ENCODE measurements at places on chromosomes 3 and 15.

DNA sequence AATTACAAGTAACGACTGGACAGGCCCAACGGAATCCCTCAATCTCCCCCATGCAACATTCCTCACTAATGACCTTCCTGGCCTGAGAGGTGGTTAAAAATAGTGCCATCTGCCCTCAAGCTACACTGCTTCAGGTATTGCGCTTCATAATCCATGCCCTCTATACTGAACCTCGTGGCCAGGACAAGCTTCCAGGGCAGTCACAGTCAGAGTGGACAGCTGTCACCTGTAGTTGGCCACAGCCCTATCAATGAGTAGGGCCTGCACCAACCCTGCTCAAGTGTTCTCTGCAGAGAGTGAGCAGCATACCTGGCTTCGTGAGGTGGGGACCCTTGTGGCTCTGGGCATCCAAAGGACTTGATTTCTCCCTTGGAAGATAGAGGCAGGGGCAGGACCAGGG lies 46.9 kb upstream of the SEMA4B start:
- DNase-seq, result no peak

DNA sequence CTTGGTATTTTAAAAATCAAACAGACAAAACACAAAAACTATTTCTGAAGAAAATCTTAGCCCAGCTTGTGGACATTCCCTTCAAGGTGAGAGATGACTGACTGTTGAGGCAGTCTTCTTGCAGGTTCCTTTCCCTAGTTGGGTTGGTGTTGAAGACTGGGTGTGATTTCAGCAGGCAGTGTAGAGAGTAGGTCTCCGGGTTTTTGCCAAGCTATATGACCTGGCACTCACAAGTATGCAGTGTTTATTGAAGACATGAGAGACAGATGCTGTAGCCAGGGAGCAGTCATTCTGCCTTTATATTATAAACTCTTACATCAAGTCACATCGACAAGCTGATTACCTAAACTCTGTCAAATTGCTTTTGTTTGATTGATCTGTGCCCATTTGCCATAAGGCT lies 17.5 kb downstream of the SENP8 start:
- DNase-seq, result no peak

DNA sequence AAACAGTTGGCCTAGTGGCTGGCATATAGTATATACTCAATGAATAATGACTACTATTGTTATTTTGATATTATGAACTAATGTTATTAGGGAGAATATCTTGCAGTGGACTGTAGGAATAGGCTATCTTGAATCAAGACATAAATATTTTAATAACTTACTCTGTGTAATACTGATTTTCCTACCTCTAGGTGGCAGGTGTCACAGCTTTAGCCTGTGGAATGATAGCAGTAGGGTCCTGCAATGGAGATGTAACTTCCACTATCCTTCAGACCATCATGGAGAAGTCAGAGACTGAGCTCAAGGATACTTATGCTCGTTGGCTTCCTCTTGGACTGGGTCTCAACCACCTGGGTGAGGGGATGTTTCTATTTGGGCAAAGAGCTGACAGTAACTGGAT lies 6.5 kb downstream of the PSMD2 start:
- DNase-seq, result no peak

- DNase-seq, result no peak
Observed at GRCh38 chr3:68441054-68441453, 491.3 kb downstream of the TAFA4 start.

GRCh38 chr3:29933802-29934490 lies 653.1 kb downstream of the RBMS3 start:
- no peak for DNase-seq

DNA sequence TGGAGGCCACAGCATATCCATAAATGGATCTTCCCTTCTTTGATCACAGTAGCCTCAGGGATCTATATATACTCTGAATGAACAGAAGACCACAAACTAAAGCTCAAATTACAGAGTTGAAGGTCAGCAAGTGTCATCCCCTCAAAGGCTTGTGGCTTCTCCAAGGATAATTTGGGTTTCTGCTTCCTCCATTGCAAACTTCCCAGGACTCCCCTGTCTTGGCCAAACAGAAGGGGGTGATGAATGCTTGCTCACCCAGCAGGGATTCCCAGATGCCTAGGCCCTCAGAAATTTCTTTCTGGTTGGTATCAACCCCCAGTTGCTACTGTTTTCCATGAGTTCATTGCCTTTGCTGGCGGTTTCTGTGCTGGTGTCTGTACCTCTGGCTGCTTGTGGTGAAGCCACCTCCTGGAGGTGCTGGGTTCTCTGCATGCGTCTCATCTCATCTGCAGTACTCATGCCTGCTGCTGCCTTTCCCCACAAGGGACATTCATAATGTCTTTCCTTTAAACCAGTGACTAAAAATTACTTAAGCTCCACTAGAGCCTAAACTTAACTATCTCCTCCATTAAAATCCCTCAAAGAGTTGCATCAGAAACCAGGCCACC lies 17.7 kb downstream of the ENTPD3 start:
- no peak for DNase-seq

DNA sequence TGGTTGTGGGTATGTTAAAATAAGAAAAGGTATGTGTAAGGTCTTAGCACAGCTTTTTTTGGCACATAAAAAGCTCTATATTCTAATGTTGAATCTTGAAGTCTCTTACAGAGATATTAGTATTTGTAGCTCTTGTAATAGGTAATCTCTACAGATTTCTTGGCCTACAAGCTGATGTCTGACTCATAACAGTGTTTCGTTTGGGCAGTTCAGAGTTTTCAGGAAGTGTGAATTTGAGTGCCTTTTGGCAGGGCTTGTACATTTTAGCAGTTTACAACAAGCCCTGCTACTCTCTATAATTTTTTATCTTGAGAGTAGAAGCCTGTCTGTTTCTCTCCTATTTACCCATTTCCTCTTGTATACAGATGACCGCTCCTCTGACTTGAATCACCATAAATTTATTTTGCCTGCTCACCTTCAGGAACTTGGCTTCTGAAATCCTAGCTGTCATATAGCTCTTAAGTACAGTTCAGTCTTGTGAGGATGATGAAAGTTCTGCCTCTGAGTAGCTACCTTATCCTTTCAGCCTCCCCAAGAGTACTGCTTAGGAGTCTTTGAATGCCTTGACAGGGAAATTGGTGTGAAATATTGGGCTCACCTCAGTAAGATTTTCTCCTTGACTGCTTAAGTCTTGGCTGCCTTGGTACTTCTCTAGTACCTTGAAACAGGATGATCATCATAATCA lies 419.9 kb upstream of the RARB start:
- no peak for DNase-seq

DNA sequence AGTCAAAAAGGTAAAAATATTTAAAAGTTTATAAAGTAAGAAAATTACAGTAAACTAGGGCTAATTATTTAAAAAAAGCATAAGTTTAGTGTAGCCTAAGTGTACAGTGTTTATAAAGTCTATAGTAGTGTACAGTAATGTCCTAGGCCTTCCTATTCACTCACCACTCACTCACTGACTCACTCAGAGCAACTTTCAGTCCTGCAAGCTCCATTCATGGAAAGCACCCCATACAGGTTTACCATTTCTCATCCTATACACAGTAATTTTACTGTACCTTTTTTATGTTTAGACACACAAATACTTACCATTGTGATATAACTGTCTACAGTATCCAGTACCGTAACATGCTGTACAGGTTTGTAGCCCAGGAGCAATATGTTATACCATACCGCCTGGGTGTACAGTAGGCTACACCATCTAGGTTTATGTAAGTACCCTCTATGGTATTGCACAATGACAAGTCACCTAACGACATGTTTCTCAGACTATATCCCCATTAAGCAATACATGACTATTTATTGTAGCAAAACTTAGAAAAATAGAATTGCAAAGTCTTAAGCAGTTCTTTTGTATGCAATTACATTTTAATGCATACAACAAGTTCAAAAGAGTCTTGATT lies 19.5 kb downstream of the AVEN start:
- no peak for DNase-seq

DNA sequence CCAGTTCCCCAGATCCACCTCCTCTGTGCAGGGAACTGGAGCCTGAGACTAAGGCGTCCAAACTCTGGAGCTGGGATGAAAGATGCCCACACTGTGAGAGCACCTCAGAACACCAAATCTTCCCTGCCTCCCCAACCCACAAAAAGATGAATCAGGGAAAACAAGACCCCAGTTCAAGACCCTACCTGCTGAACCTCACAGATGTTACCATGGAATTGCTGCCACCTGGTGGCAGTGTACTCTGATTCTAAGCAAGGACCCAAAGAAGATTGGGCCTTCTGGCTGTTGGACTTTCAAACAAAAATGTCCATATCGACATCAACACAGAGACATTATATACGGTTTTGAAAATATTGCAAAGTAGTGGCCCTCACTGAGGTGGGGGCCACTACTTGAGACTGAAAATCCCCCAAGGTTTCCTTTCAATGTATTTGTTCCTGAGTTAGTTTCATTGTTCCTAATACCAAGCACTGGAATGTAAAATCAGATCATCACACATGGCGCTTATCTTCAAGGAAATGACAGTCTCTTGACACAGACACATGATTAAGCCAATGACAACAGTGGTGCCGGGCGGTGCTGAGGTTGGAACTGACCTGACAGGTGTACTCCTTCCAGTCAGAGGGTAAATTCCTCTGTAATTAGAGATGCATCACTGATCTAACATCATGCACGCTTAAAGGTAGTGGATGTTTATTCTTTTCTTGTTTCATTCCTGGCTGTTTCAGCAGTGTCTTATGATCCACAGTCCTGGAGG lies 67.6 kb downstream of the SLC6A11 start:
- DNase-seq, result no peak

DNA sequence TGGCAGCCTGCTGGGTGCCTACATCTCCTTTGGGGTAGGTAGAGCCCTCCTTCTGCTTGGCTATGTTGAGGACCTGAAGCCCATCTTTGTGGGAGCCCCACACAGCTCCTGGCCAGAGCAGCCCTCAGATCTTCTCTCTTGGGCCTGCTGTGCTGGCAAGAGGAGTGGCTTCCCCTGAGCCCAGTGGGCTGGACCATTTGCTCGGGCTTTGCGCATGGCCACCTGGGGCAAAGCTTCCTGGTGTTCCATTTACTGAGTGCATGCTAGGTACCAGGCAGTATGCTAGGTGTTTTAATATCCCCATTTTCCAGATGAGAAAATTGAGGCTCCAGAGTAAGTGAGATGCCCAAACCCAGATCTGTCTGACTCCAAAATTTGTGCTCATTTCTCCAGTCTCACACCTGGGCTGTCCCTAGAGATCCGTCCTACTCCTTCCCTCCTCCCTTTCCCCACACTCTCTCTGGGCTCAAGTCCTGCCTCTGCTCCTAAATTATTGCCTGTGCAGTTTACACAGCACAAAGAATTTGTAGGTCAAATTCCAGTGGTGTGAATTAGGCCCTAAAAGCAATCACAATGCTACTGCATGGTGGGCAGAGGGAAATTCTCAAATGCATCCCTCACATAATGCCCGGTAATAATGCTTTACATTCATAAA lies 39.7 kb downstream of the SLC28A1 start:
- no peak for DNase-seq

GRCh38 chr3:69309814-69310213 lies 76.1 kb downstream of the FRMD4B start:
- DNase-seq, result no peak

GRCh38 chr15:68187559-68187958 lies 17.6 kb downstream of the CALML4 start:
- DNase-seq, result peak; percentile 61

- DNase-seq, result no peak
Observed at GRCh38 chr3:138748190-138748589, 86.5 kb downstream of the PIK3CB start.

DNA sequence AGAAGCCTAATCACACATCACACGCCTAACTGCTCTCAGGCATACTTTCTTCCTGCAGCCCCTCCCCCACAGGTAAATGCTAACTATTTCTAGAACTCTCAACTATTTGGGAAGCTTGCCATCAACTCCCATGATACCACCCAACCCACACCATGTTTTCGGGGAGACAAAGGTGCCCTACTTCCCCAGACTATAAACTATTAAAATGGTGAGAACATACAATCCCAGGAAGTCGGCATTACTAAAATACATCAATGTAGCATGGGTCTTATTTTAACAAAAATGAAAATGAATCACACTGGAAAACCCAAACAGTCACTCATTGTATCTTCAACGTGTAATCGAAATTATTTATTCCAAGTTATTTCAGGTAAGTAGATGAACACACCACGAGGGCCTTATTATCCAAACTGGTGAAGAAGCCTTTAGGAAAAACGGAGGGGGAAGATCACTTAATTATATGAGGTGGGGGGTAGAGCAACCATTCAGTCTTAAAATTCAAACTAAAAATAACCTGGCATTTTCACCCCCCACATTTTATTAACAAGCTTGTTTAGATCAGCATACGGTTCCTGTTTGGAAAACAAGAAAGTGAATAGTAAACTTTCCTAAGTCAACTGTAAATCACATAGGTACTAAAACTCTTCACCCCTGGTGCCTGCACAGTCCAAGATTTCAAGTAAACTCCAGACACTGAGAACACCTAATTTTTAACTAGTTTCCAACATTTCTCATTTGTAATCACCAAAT lies 1.9 kb downstream of the TBL1XR1 start:
- no peak for DNase-seq

- no peak for DNase-seq
Observed at GRCh38 chr3:7487763-7488162, 626.8 kb downstream of the GRM7 start.

GRCh38 chr15:96285729-96286254 lies 44.7 kb upstream of the NR2F2 start:
- no peak for DNase-seq

DNA sequence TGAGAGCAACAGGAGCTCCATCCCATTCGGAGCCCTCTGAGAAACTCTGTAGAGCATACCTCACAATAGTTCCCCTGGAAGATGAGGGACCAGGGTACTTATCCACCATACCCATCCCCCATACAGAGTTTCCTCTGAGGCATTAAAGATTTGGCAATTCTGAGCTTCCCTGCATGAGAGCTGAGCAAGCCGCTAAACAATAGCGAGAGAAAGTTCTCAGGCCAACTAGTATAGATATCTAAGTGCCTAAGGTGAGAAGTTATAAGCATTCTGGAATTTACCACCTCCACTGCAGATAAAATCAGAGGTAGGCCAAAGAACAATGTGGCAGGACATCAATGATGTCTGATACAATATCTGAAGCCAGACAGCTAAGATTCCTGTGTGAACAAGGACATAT lies 129.1 kb upstream of the MBNL1 start:
- DNase-seq, result no peak

DNA sequence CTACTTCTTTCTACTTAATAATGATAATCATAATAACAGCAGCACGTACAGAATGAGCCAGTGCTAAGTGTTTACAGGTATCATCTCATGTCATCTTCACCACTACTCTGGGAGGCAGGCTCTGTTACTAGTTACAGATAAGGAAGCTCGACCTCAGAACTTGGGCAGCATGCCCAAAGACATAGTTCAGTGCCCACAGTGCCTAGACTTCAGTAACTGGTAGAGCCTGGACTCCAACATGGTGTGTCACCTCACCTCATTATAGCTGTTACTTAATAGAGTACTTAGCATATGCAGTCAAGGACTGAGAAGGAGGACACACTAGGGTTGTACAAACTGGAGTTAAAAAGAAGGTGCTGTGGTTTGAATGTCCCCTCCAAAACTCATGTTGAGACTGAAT lies 7.6 kb downstream of the GADL1 start:
- no peak for DNase-seq

DNA sequence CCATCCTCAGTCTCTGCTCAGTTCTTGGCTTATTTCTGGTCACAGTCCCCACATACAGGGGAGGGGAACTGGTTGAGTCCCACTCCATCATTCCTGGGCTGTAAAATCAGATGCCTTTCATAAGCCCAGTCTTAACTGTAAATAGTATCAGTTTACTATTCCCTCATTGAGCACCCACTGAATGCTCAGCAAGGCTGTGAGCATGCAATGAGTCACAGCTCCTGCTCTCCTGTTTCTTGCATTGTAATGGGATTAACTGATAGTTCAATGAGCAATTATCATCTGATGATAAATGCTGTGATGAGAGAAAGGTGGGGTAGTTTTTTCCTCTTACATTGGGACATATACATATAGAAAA lies 113.6 kb upstream of the TPM1 start:
- DNase-seq, result peak; percentile 66
